ENCODE measurements at places on chromosomes 5 and 9. TPM values are rescaled to one million over a fixed set of nuclear protein-coding genes. Genes with fewer than 3 reads are reported as not detected.

PCDHGA4 gene
- total RNA-seq, result 10.5 TPM

GRCh38 chr5:82259172-82259800 is 18.9 kb downstream of the RPS23 start:
- no peak for DNase-seq

GRCh38 chr5:80479713-80480112 is 8.2 kb upstream of the FAM151B start:
- DNase-seq, result no peak

FSTL4 gene
- total RNA-seq, result 4.5 TPM

- no peak for DNase-seq
Observed at GRCh38 chr5:177045631-177046030, 23.1 kb downstream of the ZNF346 start.

GRCh38 chr5:149841851-149842793 is 102.5 kb downstream of the PDE6A start:
- no peak for DNase-seq
